ENCODE measurements at places on chromosomes 5 and 9. TPM values are rescaled to one million over a fixed set of nuclear protein-coding genes. Genes with fewer than 3 reads are reported as not detected.

SPINK4 gene
- total RNA-seq, result 639 TPM

ADRA1B gene
- total RNA-seq, result 1.7 TPM

SNCAIP gene
- total RNA-seq, result 0.70 TPM

PCDHGA11 gene
- 5.0 TPM for total RNA-seq

ZBTB34 gene
- 7.4 TPM for total RNA-seq

PRRX2 gene
- not detected for total RNA-seq

PLPP7 gene
- total RNA-seq, result 1.3 TPM
